ENCODE measurements at places on chromosomes 2 and 18.
A peak's percentile ranks its signal among the peaks of the same experiment; 100 is the strongest.

- DNase-seq, result no peak
These were observed 78.9 kb upstream of the ZSWIM2 start for GRCh38 chr2:186927867-186928191.

- no peak for DNase-seq
These were observed 451.2 kb downstream of the CNTNAP5 start for GRCh38 chr2:124476291-124476690.

DNA sequence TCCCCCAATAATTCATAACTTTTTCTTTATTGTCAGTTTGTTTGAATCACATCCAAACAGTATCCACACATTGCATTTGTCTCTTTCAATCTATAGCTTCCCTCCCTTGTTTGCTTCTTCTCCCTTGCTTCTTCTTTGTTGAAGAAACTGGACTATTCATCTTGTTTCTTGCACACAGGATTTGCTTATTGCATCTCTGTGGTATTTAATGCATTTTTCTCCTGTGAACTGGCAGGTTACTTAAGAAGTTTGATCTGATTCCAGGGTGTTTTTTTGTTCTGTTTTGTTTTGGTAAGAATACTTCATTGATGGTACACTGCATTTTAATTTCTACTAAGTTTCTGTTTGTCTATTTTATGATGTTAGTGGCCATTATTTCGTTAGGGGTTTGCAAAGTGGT, 166.8 kb downstream of the CAMKMT start:
- DNase-seq, result no peak

DNA sequence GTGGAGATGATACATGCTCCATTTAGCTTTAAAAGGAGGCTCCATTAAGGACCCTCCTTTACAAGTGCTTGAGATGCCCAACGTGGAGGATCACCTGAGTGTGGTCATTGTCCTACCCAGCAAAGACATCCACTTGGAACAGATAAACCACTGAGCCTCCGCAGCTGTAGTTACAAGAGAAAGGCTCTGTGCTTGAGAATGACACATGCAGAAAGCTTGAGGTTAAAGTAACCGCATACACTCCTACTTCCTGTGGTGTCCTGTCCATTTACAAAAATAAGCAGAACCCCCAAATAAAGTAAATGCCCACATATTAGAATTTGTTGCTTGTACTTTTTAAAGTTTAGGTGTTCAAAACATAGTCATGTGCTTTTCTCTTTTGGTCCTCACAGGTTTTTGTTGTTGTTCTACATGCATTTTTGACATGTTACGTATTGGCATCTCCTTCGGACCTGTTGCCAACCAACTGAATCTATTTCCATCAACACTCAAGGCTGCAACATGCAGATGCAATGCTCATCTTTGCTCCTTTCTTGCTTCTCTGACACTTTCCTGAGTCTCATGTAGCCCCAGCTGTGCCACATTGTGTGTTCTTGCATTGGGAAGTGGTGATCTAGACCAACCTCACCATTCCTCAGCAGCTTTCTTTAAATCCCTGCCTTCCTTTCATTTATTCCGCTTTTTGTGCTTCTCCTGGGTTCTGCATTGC, 56.0 kb downstream of the SERPINB7 start:
- DNase-seq, result no peak

GRCh38 chr2:127843677-127844076, 14.3 kb downstream of the POLR2D start:
- DNase-seq, result no peak

- DNase-seq, result peak; percentile 16
These were observed 175.1 kb downstream of the ZFP36L2 start for GRCh38 chr2:43051338-43051737.

- peak; percentile 9 for DNase-seq
These were observed 30.7 kb downstream of the FBXO15 start for GRCh38 chr18:74116633-74117554.

DNA sequence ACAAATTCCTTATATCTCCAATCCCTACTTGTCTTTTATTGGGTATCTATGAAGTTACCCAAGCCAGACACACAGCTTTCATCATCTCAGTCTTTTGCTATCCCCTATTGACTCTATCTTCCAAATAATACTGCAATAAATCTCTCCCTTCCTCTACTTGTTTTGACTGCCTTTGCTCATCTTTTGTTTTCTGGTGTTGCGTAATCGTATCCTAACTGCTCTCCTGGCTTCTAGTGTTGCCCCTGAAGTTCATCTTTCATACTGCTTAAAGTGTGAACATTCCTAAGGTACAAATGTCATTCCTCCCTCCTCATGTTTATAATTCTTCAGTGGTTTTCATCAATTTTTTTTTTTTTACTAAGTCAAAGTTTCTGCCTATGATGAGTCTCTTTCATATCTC, 491.3 kb upstream of the DCC start:
- DNase-seq, result no peak

GRCh38 chr2:25123682-25124081, 44.7 kb downstream of the POMC start:
- no peak for DNase-seq

DNA sequence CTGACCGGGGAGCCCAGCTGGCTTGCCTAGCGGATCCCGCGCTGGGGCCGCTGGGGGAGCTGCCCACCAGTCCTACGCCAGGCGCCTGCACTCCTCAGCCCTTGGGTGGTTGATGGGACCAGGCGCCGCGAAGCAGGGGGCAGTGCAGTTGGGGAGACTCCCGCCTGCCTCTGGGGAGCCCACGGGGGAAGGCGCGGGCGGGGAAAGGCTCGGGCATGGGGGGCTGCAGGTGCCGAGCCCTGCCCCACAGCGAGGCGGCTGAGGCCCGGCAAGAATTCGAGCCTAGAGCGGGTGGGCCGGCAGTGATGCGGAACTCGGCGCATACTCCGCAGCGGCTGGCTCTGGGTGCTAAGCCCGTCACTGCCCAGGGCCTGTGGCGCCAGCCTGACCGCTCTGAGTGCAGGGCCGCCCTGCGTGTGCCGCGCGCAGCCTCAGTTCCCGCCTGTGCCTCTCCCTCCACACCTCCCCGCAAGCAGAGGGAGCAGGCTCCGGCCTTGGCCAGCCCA, 249.1 kb upstream of the TEKT4 start:
- DNase-seq, result no peak

DNA sequence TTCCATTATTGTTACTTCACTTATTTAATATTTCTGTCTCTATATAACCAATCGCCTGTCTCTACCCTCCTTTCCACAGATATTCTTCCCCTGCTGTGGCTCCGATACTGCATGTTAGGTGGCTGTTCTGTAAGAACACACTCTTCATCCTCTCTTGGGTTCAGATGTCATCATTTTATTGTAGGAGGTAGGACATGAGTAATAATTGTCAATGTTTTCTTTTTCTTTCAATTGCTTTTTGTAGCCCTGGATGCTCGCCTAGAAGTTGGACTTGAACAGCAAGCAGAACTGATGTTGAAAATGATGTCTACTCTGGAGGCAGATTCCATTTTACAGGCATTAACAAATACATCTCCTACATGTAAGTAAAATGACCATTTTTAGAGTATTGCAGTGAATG, 128.6 kb downstream of the BIRC6 start:
- no peak for DNase-seq

DNA sequence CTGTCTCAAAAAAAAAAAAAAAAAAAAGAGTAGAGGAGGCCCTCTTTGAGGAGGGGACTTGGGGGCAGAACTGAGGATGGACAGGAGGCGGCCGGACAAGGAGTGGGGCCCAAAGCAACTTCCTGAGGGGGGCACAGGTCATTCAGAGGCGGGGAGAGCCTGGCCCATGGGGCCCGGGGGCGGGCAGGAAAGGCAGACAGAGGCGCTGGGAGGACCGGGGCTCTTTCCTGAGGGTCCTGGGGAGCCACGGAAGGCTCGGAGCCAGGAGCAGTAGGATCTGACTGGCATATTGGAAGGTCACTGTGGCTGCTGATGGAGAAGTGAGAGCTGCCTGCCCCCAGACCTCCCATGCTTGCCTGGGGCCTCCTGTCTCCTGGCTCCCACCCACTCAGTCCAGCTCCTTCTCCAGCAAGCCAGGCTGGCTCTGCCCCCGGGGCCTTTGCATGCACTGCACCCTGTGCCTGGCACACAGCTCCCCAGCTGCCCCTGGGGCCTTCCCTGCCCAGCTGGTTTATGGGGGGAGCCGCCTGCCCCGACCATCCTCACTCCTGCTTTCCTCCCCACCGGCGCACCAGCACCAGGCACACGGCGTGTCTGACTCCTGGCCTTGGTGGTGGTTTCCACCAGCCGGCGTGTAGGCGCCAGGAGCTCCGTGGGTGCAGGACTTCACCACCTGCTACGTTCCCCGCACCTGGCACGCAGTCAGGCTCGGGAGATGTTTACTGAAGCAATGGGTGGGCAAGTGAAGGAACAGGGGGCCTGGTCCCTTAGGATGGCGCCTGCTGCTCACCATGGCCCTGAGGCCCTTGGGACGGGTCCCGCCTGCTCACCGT, 5.6 kb downstream of the ESPNL start:
- no peak for DNase-seq

DNA sequence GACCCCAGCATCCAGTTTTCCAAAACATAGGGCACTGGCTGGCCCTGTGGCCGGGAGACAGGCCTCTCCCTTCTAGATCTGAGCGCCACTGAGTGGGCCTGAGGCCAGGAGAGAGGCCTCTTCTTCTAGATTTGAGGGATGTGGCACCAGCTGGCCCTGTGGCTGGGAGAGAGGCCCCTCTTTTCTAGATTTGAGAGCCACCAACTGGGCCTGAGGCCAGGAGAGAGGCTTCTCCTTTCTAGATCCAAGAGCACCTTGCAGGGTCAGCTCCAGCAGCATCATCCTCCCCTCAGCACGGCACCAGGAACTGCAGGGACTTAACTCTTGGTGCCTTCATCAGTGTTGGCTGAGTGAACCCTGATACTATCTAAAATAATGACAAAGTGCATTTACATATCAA, 114.3 kb upstream of the ALKAL2 start:
- no peak for DNase-seq

DNA sequence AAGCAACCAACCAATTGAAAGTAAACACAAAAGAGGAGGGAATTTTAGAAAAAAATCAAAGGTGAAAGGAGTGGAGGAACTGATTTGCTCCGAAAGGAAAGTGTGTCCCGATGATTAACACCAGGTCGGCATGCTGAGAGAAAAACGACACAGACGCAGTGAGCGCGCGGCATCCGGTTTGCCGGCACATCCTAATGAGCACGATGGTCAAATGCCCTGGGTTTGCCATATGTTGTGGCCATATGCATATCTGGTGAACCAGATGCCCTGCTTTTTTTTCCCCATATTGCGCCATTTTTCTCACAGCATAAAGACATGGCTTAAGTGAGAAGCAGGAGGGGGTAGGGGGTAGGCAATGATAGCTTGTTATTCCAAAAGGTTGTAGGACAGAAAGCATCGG, 626.7 kb downstream of the BCL11A start:
- DNase-seq, result no peak

DNA sequence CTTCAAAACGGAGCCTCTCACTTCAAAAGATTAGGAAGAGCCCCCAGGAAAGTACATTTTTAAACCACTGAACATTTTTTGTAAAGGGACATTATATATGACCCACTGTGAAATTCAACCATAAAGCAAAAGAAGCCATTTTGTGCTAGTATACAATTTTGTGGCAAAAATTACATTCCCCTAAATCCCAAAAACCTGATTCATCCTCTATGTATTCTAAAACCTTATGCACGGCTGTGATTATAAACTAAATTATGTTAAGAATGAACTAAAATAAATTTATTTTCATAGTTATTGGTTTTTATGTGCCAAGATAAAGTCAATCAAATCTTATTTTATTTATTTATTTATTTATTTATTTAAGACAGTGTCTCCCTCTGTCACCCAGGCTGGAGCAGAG, 48.5 kb downstream of the RTN4 start:
- no peak for DNase-seq

DNA sequence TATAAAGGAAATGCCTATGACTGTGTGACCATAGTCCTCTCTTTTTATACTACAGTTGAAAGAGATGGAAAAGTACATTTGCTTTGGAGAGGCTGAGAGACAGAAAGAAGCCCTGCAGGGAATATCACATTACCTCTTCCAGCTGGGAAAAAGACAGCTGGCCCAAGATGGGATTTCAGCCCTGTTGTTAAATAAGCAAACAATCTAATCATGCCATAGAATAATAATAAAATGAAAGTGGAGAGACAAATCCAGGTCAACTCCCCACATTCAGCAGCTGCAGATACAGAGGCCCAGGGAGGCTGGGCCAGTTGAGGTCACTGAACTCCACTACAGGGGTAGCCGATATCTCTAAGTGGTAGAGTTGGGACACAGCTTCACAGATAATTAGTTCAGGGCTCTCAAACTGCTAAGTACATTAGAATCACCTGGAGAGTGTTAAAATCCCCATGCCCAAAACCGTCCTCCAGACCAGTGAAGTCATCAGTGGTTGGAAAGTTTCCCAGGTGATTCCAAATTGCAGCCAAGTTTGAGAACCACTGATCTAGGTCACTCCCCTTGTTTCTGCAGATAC, 81.9 kb downstream of the MOGAT1 start:
- DNase-seq, result no peak

DNA sequence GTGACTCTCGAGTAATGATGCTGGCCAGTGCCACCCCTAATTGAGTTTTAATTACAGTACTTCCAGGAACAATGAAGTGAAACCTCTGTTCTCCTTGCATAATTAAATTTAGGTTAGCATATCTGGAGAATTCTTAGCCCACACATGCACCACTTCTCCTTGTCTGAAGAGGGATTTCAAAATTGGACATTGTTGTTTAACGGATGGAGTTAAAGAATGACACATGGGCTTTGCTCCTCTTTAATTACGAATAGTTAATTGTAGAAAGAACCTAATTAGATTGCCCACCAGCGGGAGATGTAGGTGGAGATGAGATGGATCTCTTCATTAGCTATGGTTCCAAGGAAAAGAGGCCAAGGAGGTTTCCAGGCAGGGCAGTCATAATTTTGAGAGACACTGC, 33.1 kb upstream of the EN1 start:
- DNase-seq, result no peak

- DNase-seq, result peak; percentile 44
These were observed 10.5 kb upstream of the TMSB10 start for GRCh38 chr2:84894758-84895520.

DNA sequence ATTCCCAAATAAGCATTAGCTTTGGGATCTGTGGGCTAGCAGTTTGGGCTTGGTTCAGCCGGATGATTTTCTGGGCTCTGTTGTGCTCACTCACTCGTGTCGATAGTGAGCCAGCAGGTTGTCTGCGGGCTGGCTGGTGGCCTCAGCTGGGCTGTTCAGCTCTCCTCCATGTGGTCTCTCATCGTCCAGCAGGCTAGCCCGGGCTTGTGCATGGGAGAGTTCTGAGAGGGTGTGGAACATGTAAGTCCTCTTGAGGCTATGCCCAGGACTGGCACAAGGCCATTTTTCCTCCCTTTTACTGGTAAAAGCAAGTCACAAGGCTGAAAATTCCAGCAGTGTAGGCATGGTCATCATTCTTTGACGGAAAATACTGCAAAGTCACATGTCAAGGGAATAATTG, 38.5 kb downstream of the NTSR2 start:
- DNase-seq, result no peak

DNA sequence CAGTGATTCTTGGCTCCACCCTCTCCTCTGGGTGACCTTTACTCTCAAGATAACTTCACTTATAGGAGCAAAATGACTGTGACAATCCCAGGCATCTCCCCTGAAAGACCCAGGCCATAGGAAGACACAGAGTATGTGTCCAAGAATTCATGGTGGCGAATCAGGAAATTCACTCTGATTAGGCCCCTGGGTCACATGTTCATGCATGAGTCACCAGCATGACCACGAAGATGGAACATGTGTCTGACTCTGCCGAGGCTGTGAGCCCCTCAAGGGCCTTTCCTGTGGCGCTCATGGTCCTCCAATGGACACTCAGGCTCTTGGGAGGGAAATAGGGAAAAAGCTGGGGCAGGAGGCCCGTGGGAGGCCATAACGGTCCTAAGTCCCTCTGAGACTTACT, 74.0 kb upstream of the TEX51 start:
- DNase-seq, result no peak

All from CD4-positive, alpha-beta T cell treated with Interleukin-12 subunit alpha and Interleukin-12 subunit beta, for 1 hour (primary cell).